CD4-positive, alpha-beta T cell treated with Interleukin-6 at 100 ng/mL for 8 hours (primary cell): ENCODE measurements at places on chromosomes 7 and 10.

DNA sequence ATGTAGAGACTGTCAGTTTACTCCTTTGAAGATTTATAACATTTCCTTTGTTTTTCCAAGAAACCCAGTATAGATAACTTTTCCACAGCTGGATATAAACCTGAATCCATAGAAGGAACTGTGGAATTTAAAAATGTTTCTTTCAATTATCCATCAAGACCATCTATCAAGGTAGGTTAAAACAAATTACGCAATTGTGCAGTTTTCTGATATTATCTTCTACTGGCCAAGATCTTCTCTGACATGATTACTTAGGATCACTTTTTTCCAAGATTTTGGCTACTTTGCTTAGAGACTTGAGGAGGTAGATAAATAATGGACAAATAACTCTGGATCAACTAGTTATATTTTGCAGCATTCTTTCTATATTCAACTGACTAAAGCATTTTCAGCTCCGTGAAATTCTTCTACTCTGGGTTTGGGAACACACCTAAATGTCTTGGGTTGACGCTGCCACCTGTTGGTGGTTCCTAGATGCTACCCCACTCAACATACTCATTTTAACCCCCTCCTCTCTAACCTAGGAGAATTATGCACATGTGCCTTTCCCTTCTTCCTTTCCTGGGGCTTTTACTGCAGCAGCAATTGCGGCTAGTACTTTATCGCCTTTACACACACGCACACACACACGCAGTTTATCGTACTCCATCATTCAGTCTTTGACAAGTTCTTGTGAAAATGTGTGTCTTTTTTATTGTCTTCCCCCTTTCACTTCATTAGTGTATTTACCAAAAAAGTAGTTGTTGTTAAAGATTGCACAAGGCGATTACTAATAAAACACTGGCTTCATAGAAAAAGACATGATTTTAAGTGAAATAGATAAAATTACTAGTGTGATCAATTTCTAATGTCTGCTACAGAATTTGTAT is 32.7 kb downstream of the ABCB5 start:
- DNase-seq: no peak

DNA sequence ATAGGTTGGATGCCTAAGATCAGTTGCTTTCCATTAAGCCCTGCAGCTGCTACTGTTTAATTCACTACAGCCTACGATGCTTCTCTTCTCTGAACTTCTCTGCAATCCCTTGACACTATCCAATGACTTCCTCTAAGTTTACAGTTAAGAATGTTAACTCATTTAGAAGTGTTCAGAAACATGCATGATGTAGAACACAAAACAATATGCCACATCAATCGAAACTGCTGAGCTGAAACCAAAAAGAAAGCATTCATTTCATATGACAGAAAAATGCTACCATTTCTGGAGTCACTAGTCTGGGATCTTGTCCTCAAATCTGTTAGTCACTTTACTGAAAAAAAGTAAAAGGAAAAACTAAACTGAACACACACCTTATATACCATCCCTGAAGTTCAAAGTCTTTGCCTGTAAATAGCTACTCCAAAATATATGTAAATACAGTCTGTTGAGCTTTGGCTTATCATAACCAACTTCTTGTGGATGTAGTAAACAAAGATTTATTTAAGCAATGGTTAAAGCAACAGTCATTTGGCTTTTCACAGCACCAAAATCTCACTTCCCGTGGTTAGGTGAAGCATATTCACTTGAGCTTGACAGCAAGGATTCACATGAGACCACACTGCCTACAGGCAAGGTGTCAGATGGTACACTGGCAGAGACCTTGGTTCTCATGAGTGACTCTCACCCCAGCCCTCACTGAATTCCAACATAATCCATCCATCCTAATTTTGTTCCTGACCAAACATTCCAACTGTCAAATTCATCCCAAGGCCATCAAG is 187.0 kb downstream of the PPP1R17 start:
- no peak for DNase-seq

DNA sequence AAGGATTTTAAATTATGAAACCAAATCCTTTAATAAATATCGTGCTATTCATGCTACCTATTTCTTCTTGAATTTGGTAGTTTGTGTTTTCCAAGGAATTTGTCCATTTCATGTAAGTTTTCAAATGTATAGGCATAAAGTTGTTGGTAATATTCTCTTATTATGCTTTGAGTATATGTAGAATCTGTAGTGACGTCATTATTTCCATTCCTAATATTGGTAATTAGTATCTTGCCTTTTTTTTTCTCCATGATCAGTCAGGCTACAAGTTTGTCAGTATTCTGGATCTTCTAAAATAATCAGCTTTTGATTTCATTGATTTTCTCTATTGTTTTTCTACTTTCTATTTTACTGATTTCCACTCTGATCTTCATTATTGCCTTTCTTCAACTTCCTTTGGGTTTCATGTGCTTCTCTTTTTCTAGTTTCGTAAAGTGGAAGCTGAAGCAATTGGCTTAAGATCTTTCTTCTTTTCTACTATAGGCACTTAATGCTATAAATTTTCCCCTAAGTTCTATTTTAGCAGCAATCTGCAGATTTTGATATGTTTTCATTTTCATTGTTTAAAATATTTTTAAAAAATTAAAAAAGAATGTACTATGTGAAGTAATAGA is 156.5 kb upstream of the HDAC9 start:
- no peak for DNase-seq

- DNase-seq: no peak
These were observed 753.3 kb downstream of the GRM8 start for GRCh38 chr7:126499481-126499880.

DNA sequence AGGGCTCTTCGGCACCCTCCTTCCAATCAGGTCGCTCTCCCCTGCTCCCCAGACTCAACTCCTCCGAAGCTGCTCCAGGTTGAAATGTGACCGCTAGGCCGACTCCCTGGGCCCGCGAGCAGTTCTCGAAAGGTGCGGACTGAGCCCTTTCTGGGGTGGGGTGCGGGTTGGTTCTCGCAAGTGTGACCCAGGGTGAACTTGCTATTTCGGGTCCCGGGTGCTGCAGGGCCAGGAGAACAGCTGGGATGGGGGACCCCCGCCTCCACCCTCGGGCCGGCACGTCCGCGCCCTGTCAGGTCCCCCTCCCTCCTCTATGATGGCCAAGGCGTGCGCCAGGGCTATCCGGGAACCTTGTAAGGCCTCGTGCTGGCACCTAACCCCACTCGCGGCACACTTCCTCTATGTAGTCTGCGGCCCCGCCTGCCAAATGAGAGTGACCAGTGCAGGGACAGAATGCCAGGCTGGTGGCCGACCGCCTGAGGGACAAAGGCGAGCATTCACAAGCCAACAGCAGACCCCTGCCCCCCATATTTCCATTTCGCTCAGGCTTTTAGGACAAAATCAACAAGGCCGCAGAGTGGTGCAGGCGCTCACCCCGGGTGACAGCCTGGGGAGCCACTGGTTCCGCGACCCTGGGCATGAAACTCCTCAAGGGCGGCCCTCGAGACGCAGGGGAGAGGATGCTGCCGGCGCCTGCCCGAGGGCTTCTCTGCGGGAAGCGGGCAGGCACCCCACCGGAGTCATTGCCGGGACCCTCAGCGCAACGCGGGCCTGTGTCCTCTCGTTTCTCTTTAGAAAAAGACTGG is 13.7 kb upstream of the HOXA13 start:
- no peak for DNase-seq

GRCh38 chr10:104779701-104780100 is 138.6 kb downstream of the SORCS3 start:
- no peak for DNase-seq

GRCh38 chr10:62657244-62657835 is 147.2 kb upstream of the ADO start:
- no peak for DNase-seq

DNA sequence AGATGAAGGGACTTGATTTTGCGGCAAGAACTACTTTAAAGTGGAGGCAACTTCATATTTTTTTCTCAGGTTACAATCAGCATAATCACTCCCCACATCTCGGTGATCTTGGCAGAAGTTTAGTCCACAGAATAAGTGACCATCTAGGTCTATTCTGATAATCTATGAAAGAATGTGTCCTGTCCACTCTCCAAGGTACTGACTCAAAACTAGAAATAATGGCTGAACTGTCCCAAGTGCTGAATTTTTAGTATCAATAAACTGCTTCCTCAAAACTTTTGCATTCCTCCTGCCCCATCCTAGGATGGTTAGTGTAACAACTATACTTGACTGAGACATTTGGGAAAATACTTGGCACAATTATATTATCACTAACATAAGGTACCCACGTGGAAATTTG is 10.9 kb upstream of the CHRM2 start:
- no peak for DNase-seq

GRCh38 chr10:88057720-88058119 is 194.3 kb downstream of the PTEN start:
- DNase-seq: no peak

GRCh38 chr10:4813023-4813422 is 13.0 kb upstream of the AKR1E2 start:
- no peak for DNase-seq
